CD4-positive, alpha-beta T cell treated with Interleukin-17A for 4 hours (primary cell): ENCODE measurements at places on chromosomes 2 and 18.

DNA sequence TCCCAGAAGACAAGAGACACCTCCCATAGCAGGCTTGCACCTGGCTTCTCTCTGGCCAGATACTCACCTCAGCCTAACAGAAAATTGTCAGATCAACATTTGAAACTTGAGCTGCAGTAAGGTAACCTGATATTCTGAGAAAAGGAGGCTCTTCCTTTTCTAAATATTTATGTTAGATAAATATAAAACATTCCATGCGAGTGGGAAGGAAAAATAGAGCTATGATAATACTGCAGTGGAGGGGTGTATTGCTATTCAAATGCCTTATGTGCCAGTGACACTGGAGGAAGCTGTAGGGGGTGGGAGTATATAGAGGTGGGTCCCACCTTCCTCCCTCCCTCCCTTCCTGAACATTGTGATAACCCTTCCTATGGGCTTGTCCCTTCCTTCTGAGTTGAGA, 515.5 kb upstream of the CHAC2 start:
- DNase-seq, result no peak

DNA sequence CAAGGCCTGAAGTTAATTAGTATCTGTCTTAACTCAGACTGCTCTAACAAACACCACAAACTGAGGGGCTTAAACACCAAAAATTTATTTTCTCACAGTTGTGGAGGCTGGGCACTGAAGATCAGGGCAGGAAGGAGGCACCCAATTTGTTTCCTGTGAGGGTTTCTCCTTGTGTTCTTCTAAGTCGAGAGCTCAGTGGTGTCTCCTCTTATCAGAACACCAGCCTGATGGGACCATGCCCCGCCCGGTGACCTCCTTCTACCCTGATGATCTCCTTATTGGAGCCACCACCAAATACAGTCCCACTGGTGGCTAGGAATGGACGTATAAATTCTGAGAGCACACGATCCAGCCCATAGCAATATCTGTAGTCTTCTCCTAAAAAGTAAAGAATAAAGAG, 20.5 kb downstream of the TMEM18 start:
- DNase-seq, result no peak

DNA sequence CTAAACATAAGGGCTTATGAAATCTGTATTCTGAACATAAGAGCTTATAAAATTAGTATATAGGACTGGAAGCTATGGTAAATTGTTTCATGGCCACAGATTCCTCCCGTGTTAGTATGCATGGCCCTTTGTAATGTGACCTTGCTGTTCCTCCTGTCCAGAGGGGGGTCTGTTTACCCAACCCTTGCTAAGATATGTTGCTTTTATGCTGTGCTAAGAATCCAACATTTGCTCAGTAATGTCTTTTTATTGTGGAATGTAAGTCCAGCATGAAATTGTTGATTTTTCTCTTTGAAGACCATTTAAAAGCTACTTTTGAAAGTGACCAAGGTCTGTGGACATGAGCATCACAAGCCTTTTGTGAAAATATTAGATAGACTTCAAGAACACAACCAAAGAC, 485.4 kb downstream of the PARD3B start:
- no peak for DNase-seq

DNA sequence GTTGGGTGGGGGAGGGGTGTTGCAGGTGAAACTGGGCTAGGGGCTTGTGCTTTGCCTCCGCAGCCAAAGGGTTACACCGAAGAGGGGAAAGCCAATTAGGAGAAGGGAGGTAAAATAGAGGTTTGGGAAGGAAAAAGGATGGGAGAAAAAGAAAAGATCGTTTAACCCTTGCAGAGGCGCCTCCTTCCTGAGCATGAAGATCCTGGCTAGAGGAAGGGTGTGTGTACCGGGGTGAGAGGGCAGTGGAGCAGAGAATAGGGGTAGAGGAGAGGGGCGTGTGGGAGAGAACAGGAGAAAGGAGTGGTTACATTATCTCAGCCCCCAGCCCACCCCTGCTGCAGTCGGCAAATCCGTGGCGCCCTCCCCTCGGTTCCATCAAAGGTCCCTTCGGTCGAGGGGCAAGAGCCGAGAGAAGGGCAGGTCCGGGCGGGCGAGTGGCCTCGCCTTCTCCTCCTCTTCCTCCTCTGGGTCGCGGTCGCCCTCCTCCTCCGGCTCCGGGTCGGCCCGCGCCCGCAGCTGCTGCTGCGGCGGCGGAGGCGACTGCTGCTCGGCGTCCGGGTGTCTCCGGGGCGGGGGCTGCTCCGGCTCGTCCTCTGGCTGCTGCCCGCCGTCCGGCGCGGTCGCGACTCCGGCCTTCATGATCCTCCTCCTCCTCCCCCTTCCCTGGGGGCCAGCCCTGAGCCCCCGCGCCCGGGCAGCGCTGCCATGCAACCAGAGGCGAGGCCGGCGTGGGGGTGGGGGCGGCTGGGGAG, 1.1 kb downstream of the MARCHF4 start:
- no peak for DNase-seq

DNA sequence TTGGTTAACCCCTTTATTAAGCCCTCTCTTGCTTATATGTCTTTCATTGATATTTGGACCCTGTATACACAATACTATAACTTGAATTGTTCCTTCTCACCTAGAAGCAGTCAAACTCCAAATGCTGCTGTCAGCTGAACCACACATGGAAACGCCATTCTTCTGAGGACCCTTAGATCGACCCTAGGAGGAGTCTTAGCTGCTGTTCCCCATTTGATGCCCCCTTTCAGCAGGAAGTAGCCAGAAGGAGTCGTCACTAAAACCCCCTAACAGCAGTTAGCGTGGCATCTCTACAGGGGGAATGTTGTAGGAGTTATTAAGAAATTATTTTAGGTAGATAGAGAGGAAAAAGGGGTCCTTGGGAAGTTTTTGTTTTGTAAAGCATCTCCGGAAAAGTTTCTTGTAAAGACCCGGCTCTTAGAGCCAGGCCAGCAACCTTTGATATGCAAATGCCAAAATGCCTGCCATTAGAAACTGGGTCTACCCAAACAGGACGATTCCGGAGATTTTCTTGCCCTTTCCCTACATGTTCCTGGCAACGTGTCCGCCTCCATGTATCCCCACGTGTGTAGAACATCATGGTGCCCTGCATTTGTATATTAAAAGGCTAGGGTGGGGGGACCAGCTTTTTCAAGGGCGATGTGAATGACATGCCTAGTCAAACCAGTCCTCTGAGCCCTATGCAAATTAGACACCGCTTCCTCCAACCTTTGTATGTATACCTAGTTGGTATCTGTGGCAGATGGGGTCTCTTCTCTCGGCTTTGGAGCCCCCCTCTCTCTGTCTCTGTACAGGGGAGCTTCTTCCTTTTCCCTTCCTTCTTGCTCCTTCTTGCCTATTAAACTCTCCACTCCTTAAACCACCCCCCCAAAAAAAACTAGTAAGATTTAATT, 638.4 kb upstream of the POU3F3 start:
- no peak for DNase-seq

DNA sequence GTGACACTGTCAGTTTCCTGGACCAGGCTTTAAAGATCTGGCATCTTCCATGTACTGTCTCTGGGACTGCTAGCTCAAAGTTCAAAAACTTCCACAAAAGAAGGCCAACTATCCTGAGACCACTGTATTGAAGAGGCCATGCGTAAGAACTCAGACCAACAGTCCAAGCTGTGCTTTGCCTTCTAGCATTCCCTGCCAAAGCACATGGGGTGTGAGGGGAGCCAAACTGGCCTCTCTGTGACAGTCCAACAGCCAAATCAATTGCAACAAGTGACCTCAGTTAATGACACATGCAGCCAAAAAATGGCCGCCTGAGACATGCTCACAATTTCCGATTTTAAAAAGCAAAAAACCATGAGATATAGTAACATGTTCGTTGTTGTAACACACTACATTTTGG, 160.3 kb upstream of the CDH19 start:
- DNase-seq, result no peak

GRCh38 chr2:109342256-109342850, 213.3 kb downstream of the SH3RF3 start:
- no peak for DNase-seq

DNA sequence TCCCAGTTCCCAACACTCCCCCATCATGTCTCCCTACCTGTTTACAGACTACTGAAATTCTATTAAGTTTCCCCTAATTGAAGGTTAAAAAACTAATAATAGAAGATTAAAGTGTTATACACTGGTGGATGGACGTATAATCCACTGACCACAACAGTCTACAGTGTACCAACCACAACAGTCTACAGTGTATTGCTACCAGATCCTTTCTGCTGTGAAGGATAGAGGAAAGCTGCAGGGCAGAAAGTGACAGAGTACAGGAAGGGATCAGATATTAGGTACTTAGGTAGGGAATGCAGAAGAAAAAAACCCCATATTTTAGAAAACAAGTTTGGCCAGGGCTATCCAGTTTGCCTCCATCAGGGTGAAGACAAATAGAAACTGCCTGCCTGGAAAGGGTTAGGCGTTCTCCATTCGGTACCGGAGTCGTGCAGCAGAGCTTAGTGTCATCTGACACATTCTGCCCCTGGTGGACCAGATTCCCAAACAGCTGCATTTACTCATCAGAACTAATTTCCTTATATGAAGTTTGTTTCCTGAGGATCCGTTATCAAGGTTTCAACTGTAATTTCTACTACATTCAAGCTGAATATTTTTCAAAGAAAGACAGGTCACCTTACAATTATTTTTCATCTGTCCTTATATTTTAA, 49.9 kb downstream of the KLF7 start:
- DNase-seq, result no peak

DNA sequence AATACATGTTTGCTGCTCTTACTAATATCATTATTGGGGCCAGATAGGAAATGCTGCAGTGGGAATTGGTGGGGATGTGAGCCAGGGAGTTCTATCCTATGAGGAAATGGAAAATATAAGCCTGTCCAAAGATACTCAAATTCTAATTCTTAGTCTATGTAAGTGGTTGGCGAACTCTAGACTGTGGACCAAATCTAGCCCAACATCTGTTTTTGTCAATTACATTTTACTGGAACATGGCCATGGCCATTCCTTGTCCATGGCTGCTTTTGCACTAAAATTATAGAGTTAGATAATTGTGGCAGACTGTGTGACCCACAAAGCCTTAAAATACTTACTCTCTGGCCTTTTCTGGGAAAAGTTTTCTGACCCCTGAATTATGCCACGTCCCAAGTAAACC, 113.3 kb downstream of the MGAT5 start:
- no peak for DNase-seq

- no peak for DNase-seq
Observed at GRCh38 chr2:86315084-86315483, 22.3 kb downstream of the REEP1 start.

DNA sequence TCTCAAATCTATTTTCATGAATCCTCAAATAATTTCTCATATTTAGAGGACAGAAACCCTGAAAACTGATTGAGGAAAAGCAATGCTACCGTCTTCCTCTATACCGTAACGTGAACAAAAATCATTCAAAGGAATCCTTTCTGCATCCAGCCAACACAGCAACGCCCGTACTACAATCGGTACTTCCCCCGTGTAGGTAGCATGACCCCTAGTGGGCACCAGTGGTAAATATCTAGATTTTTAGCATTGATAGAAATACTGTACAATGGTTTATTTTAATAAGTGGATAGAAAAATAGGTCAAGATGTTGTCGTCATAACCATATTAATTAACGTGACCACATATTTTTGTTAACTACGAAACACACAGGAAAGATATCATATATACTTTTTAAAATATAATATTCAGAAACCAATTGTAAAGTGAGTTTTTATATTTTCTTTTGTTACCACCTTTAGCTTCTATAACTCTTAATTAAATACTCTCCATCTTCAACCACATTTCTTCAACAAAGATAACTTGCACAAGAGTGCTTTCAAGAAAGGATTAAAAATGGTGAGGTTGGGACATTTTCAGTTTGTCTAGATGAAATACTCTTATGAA, 194.1 kb downstream of the SS18 start:
- peak; percentile 14 for DNase-seq

DNA sequence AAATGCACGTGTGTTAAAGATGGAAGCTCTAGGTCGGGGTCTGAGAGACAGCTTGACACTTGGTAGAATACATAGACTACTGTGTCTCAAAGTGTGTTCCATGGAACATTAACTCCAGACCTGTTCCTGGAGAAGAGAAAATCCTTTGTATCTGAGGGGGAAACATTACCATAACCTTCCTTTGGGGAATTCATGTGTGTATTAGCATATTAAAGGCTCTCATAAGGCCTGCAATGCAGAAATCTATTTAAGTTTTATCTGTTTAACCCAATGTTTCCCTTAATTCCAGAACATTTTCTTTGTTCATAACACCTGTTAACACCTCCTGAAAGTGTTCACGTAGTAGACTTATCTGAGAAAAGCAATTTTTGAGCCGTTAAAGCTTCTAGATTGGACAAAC, 99.5 kb downstream of the PLB1 start:
- no peak for DNase-seq

GRCh38 chr2:18546567-18546966, 13.9 kb downstream of the RDH14 start:
- DNase-seq, result no peak

GRCh38 chr2:60602828-60603532, 49.5 kb upstream of the BCL11A start:
- no peak for DNase-seq

DNA sequence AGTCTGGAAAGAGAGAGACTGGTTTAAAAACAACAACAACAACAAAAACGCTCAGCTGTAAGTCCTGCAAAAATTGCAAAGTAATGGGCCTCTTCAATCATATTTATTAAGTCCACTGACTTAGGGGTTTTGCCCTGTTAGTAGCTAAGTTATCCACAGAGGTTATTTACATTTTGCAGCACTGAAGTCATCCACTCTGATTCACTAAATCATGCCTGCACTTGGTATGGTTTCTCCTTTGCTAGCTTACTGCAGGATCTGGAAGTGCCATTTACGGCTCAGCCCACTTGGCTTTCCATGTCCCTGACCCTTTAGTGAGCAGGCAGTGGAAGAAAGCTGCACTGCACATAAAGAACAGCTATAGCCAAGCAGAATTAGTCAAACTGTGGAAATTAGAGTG, 484.4 kb downstream of the NRXN1 start:
- DNase-seq, result no peak

- no peak for DNase-seq
Observed at GRCh38 chr18:75836516-75836915, 409.0 kb upstream of the SMIM21 start.

DNA sequence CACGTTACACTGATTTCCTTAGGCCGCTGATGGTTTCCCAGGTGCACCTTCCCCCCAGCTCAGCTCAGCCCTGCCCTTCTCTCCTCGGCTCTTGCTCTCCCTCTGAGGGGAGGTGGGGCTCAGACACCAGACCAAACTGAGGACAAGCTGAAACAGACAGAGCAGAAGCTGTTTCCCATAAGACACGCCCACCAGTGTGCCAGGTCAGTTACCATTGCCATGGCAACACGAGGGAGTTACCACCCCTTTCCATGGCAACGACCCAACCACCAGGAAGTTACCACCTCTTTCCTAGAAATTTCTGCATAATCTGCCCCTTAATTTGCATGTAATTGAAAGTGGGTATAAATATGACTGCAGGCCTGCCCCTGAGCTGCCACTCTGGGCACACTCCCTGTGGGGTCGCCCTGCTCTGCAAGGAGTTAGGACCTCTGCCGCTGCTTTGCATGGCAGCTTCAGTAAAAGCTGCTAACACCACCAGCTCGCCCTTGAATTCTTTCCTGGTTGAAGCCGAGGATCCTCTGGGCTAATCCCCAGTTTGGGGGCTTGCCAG, 120.9 kb upstream of the SMIM21 start:
- DNase-seq, result no peak
